Stimulated activated CD4-positive, alpha-beta T cell treated with anti-CD3 and anti-CD28 coated beads, Interleukin-2, amount 100 ng/mL, for 24 hours (primary cell): ENCODE measurements at places on chromosomes 3 and 15.

DNA sequence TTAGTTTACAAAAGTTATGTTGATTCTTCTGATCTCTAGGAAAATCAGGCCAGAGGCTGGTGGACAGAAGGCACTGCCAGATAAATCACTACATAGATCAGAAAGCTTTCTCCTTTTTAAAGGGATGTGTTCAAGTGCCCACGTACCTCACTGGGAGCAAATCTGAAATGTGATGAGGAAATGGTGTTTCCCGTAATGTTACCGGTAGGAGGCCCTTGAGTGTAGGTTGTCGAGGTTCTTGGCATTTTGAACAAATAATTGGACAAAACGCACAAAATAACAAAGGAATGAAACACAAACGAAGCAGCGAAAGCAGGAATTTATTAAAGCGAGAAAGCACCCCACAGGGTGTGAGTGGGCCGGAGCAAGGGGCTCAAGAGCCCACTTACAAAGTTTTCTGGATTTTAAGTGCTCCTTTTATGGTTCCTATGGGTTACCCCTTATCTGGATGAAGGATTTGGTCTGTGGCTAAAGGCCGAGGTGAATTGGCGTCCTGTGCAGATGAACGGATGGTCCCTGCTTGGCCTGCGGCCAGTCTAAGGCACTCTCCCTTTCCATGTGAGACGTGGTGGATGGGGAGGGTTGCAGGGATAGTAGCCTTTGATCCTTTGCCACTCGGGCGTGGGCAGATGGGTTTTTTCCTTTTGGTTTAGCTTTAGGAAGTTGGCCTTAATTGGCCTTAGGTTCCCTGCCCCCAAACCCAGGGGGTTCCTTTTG, 1.0 kb downstream of the SNX1 start:
- DNase-seq = no peak

DNA sequence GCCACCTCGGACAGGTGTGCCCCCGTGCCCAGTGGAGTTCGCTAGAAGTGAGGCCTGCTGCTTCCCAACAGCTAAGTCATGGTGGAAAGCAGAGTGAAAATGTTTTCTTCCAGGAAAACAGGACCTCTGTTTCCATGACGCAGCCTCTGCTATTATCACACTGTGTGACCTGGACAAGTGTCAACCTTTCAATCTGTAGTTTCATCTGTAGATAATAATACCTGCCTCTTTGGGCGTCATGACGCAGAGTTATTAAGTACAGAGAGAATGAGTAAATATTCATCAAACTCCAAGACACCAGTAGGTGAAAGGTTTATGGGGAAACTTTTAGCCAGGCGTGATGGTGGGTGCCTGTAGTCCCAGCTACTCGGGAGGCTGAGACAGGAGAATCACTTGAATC, 62.3 kb downstream of the TMEM44 start:
- no peak for DNase-seq

GRCh38 chr3:167798443-167798842, 62.9 kb downstream of the SERPINI1 start:
- DNase-seq = no peak

- no peak for DNase-seq
These were observed 234.7 kb upstream of the LYSMD4 start for GRCh38 chr15:99967841-99968371.

DNA sequence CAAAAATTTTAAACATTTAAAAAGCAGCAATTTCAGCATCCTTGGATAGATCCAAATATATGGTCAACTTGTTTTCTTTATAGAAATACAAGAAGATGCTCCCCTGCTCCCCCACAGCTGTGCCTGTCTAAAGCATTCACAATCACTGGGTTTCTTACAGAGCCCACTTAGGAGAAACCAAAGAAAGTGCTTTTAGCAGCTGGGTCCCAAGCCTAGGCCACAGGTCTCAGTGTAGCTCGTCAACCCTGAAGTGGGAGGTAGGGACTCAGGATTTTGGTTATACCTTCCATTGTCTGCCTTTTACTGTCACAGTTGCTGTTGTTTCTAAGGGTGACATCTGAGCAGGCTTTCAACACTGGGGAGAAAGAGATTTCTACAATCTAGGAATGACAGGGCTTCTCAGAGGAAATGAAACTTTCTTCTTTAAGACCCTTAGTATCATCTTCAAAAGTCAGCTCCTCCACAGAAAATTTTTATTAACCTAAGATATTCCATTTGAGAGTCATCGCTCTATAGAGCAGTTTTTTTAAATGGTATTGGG, 199.3 kb upstream of the CMC1 start:
- DNase-seq = no peak

DNA sequence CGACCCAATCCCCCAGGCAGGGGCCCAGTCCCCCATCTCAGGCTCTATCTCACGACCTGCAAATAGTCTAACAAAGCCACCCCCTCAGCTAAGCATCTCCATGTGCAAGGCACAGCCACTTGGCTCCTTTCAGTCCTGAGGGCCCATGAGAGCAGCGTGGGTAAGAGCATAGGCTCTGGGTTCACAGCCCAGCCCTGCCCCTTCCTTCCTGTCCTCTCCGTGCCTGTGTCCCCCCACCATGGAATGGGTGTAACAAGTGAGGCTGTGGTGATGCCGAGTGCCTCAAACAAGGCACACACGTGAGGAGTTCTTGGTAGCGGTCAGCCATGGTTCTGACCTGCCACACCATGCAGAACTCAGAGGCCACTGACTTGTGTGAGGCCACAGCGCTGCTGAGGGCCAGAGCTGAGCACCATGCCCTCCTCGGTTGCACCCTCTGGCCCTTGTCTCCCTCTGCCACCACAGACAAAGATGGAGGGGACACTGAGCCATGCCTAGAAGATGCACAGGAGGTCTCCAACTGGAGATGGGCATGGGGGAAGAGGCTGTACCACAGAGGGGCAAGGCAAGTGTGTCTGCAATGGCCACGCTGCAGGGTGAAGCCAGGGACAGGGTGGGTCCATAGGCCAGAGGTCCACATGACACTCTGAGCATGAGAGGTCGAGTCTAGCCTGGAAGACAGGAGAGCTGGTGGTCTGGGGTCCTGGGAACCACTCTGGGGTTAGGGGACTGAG, 10.0 kb downstream of the TPRA1 start:
- DNase-seq = no peak

- no peak for DNase-seq
These were observed 1.7 kb upstream of the GPR87 start for GRCh38 chr3:151318313-151318712.

DNA sequence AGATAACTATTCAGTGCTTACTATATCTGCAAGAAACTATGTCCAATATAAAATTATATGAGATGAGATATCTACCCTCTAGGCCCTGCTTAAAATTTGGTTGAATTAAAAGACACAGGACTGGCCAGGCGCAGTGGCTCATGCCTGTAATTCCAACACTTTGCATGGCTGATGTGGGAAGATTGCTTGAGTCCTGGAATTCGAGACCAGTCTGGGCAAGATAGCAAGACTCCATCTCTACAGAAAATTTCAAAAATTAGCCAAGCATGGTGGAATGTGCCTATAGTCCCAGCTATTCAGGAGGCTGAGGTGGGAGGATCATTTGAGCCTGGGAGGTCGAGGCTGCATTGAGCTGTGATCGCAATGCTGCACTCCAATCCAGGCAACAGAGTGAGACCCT, 303.7 kb upstream of the UBE2E2 start:
- no peak for DNase-seq

- DNase-seq = no peak
These were observed 41.1 kb downstream of the MFSD1 start for GRCh38 chr3:158842976-158843375.

GRCh38 chr3:138829886-138830510, 4.7 kb downstream of the PIK3CB start:
- DNase-seq = no peak

GRCh38 chr3:158961911-158962310, 160.1 kb downstream of the MFSD1 start:
- DNase-seq = no peak

DNA sequence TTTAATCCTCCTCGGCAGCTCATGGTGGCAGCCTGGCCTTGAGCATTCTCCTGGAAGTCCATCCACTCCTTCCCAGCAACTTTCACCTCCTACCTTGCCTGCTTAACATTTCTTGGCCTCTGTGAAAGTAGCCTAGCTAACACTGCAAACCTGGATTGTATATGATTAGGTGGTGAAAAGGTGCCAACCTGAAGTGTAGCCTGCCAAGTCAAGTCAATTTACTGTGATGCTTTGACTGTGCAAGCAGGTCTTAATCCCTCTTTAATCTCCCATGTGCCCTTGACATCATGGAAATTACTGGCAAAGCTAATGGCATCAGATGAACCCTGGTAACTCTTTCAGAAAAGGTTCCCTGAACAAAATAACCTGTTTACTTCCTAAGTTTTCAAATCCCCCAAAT, 169.7 kb upstream of the NR2F2 start:
- DNase-seq = no peak

DNA sequence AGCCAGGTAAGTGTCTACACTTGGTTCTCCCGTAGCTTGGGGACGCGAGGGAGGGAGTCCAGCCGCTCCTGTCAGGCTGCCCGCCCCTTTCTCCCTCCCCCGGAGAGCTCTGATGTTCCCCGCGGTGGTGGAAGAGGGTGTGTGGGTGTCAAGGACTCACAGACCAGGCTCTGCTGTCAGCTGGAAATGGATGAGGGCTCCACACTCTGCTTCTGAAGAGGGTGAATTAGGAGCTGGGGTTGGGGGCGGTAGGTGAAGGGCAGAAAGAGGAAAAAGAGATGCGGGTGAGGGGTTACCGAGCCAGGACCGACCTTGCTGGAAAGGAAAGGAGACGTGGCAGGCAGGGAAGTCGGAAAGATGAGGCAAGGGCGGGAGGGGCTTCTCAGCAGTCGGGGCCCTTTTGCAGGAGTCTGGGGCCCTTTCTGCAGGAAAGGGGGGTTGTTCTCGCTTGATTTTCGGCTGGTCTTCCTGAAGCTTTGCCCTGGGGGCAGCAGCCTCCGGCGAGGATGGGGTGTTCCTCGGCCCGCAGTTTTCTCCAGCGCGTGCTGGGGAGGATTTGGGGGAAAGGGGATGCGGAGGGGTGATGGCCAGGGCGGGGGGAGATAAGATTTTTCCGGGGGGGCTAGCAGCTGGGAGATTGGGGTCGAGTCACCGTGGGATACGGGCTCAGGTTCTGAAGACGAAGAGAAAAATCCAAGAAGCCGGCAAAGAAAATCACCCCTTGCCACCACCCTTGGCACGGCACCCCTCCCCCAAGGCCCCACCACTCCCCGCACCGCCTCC, 602 bp upstream of the BAHD1 start:
- peak; percentile 45 for DNase-seq

GRCh38 chr3:127000761-127001160, 17.8 kb downstream of the PLXNA1 start:
- DNase-seq = no peak

- DNase-seq = no peak
These were observed 24.0 kb upstream of the SPTBN5 start for GRCh38 chr15:41917767-41918430.

DNA sequence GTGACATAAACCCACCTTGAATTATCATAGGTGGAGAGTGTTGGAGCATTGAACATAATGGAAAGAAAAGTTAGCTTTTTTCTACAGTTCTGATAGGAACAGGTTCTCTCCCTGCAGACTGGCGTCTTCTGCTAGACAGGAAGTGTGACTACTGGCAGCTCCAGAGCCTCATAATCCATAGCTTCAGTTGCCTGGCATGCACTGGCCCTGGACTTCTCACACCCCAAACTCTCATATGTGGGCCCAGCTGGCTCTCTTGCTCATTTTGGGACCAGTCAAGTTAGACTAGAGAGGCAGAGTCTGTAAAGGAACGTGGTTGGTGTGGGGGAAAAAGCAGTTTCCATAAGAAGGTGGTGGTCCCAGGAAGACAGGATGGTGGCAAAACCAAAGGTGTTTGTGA, 180.1 kb downstream of the VGLL4 start:
- DNase-seq = no peak

GRCh38 chr15:94042180-94042928, 189.0 kb upstream of the MCTP2 start:
- DNase-seq = no peak
